Activated CD4-positive, alpha-beta T cell treated with anti-CD3 and anti-CD28 coated beads, Interleukin-2, amount 10 ng/mL, durations not matched to agents 7 days and 5 days (primary cell): ENCODE measurements at places on chromosomes 13 and 19. TPM values are rescaled to one million over a fixed set of nuclear protein-coding genes. Genes with fewer than 3 reads are reported as not detected.

ZNF296 gene
- 4.1 TPM for total RNA-seq

LILRA1 gene
- total RNA-seq: not detected

CBY2 gene
- not detected for total RNA-seq

ELAVL3 gene
- total RNA-seq: 0.50 TPM

CYSLTR2 gene
- 3.7 TPM for total RNA-seq

GRCh38 chr13:56736966-56737365 lies 403.8 kb upstream of the PRR20A start:
- H3K4me3 ChIP-seq: no peak overlapping the region
- no peaks in the 10 kb centered on the region for H3K27me3 ChIP-seq
- no peak overlapping the region for H3K27ac ChIP-seq
- DNase-seq: no peak
- no peaks in the 10 kb centered on the region for H3K36me3 ChIP-seq

DNA sequence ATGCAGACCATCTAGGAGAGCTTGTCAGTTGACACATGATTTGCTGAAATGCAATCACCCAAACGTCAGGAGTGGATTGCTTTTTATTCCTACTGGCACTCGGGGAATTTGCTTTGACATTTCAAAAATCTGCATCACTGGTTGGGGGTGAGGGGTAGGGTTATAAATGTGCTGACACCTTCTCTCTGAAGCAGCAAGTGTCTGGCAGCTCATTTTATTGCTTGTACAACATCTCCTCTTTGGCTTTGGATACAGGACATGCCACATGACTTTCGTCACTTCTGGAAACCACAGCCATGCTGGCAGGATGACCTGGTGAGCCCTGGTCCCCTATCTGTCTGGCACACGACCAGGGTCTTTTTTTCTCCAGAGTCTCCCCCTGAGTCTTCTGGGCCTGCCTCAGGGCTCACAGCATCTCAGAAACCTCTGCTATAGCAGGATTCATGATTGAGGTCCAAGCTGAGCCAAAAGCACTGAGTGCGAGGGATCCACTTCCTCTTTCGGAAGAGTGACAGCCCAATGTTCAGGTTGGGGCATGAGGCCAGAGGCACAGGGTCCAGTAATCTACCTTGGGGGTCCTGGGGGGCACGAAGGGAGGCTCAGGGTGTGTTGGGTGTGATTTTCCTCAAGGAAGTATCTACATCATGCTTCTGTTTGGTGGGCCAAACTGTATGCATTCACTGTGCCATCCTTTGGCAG lies 60.1 kb downstream of the HSPH1 start:
- H3K4me1 ChIP-seq: no peaks in the 10 kb centered on the region
- no peak overlapping the region for H3K4me3 ChIP-seq
- no peaks in the 10 kb centered on the region for H3K36me3 ChIP-seq
- H3K27me3 ChIP-seq: peaks cover 58% of the 10 kb centered on the region

DNA sequence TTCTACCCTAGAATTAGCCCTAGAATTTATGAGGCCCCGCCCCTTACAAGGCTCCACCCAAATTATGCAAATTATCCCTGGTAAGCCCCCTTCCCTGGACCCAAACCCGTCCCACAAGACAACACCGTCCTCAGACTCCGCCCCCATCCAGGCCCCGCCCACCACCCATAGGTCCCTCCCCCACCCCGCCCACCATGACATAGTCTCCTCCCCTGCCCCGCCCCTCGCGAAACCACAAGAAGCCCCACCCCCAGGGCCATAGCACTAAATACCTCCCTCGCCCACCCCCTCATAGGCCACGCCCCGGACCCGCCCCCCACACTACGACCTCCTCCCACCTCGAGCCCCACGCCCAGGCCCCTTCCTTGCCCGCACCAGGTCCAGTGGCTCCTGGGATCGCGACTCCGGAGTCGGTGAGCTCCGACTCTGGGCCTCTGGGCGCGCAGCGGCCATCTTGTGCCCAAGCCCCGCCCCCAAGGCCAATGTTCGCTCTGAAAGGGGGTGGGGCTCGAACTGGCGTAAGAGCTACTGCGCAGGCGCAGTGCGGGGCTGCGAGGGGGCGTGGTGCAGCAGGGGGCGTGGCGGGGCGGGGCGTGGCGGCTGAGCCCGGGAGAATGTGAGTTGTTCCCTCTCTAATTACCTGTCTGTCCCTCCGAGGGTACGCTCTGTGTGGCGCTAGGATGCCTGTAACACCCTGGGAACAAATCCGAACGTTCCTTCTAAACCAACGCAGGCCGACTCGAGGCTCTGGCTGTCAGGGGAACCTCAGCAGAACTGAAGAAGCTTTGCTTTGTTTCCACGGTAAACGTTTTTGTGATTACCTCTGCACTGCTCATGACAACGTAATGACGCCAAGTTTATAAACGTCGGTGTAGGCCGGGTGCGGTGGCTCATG lies at the start of gene ZNF784:
TSS of gene ZNF784 (minus strand) at position 458 of the 895 bp plus-strand sequence. CDS start at position 453, 5 bp downstream.
- H3K27ac ChIP-seq: peak within 1 kb of the TSS; percentile 99
- peak; percentile 92 for DNase-seq
- peaks cover 8% of the 10 kb centered on the region for H3K36me3 ChIP-seq
- H3K27me3 ChIP-seq: peaks cover 12% of the 10 kb centered on the region

DNA sequence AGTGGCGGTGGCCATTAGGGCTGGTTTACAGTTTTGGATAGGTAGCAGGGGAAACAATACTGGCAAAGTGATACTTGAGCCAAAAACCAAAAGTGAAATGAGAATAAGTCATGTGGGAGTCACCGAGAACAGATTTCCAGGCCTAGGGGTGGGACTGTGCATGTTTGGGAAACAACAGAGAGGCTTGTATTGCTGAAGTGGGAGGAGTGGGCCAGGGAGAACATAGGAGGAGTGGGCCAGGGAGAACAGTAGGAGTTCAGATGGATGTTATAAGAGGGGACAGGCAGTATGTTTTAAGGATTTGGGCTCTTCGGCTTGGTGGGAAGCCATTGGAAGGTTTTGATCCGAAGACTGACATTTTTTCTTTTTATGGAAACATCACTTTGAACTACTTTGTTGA lies 35.5 kb downstream of the AKAP11 start:
- no peaks in the 10 kb centered on the region for H3K27me3 ChIP-seq
- DNase-seq: no peak
- peaks cover 17% of the 10 kb centered on the region for H3K4me1 ChIP-seq
- H3K4me3 ChIP-seq: no peak overlapping the region
- peaks cover 81% of the 10 kb centered on the region for H3K36me3 ChIP-seq
- H3K27ac ChIP-seq: no peak overlapping the region

DNA sequence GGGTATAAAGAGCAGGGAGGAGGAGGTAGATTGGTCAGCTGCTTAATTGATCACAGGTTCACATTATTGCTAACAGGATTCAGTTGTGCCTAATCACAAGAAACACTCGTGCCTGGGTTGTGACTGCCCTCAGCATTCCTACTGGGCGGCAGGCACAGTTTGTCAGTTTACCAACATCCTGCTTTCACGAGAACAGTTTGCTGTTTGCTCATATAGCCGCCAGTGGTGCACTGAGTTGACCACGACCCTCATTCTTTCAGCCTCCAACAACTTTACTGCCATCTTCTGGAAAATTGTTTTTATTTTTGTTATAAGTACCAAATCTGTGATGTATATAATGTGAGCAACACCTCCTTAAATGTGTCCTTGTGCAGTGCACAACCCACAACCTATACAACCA lies 16.2 kb upstream of the IFT88 start:
- H3K27me3 ChIP-seq: no peaks in the 10 kb centered on the region
- H3K27ac ChIP-seq: no peak overlapping the region
- H3K4me1 ChIP-seq: peaks cover 6% of the 10 kb centered on the region
- DNase-seq: no peak
- no peaks in the 10 kb centered on the region for H3K36me3 ChIP-seq

DNA sequence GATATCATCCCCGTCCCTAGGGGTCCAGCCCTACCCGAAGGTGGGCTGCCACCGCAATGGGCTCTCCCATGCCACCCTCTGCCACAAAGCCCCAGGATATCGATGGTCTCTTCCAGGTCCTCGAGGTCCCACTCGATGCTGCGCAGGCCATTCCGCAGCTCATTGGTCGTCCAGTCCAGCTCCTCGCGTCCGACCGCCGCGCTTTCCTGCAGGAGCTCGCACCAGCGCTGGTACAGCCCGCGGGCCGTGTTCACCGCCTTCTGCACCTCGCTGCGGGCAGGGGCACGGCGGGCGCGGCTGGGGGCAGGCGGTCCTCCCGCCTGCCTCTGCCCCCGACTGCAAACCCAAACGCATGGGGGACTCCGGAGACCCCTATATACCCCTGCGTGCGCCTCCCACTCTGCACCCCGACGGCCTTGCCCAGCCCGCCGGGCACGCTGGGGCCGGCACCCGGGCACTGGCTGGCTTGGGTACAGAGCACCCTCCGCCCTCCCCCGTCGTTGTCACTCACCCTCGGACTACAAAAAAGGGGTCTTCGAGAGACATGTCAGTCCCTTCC lies 468 bp downstream of the STX10 start:
- H3K27me3 ChIP-seq: no peaks in the 10 kb centered on the region
- H3K4me3 ChIP-seq: peak overlapping the region; percentile 97
- peak overlapping the region; percentile 91 for H3K27ac ChIP-seq
- peak; percentile 37 for DNase-seq

DNA sequence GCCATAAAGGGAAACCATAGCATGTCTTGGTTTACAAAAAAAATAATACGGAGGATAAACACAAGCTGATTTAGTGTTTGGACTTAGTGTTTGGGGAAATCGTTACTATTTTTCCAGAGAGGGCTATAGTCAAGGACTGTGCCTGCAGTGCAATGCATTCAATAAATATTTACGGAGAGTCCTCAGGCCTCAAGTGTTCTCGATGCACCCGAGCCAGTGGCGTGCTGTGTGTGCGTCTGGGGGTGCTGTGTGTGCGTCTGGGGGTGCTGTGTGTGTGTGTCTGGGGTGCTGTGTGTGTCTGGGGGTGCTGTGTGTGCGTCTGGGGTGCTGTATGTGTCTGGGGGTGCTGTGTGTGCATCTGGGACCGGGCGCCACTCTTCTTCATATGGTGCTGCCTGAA lies 71.7 kb upstream of the GTF3A start:
- H3K27ac ChIP-seq: peak overlapping the region; percentile 72
- no peak for DNase-seq
- H3K27me3 ChIP-seq: peaks cover 2% of the 10 kb centered on the region
- H3K36me3 ChIP-seq: no peaks in the 10 kb centered on the region
- H3K4me1 ChIP-seq: peaks cover 10% of the 10 kb centered on the region
